Left lobe of liver (tissue), 2 donors: ENCODE measurements at places on chromosomes 6 and 20. TPM values are rescaled to one million over a fixed set of nuclear protein-coding genes. Genes with fewer than 3 reads are reported as not detected.

The SLC17A9 gene
- total RNA-seq: 125 TPM

The NCR2 gene
- total RNA-seq: not detected

The SEMG1 gene
- not detected for total RNA-seq

The LST1 gene
- 10.2 TPM for total RNA-seq

The CST5 gene
- total RNA-seq: not detected

The FAM217A gene
- total RNA-seq: not detected

The BIRC7 gene
- total RNA-seq: not detected

The BICRAL gene
- total RNA-seq: 5.4 TPM

The NMBR gene
- total RNA-seq: not detected

The LPIN3 gene
- 32.2 TPM for total RNA-seq

The PBOV1 gene
- total RNA-seq: not detected

The CCDC170 gene
- 0.45 TPM for total RNA-seq

The RUNX2 gene
- total RNA-seq: 0.15 TPM

The LINC00237 gene
- total RNA-seq: not detected

DNA sequence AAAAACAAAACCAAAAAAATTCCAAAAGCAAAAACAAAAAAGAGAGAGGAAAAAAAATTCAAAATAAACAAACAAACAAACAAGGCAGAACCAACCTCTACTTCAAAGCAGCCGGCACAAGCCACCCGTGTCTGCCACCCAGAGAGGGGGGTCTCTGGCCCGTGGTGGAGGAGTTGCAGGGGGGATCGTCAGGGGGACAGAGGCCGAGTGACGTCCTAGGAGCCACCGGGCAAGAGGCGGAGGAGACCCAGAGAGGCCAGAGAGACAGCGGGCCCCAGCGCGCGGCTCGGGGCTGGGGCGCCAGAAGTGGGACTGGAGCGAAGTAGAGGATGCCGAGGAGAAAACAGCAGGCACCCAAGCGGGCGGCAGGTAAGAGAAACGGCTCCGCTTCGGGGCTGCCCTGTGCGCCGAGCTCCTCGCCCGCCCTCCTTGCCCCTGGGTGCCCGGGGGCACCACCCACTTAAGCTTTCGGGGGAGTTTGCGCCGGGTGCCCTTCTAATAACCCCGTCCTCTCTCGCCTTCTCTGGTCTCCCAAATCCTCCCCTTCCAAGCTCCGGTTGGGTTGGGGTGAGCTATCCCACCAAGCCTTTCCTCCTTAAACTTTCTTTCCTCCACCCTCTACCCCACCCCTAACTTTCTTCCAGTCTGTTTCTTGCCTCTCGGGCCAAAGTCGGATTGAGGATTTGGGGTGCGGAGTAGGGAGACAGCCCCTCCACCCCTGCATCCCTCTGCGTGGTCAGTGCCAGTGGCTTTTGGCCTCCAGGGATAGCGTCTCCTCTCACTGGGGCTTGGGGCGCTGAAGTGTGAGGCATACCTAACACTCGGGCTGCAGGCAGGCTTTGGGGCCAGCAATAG lies 1.0 kb downstream of the TSHZ2 start:
- DNase-seq: peak; percentile 65

DNA sequence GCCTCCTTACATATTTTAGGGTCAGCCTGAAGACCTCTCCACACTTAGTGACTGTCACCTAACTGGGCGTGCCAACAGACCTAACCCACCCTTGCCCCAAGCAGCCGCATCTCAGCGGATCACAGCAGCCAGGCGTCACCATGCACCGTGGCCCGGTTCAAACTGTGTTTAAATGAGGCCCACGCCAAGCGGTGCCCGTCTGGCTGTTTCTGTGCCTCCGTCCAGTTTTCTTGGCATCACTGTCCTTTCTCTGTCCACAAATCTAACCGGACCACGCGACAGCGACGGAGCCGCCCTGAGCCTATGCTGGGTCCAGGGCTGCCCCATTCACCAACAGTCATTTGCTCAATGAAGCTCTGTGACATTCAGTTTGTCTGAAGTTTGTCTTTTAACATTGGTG lies 393.3 kb downstream of the THBS2 start:
- DNase-seq: no peak

GRCh38 chr20:15673206-15673605 lies 900.0 kb downstream of the KIF16B start:
- DNase-seq: no peak

- peak; percentile 44 for DNase-seq
Measured at GRCh38 chr6:94362061-94362864, 942.9 kb upstream of the EPHA7 start.

DNA sequence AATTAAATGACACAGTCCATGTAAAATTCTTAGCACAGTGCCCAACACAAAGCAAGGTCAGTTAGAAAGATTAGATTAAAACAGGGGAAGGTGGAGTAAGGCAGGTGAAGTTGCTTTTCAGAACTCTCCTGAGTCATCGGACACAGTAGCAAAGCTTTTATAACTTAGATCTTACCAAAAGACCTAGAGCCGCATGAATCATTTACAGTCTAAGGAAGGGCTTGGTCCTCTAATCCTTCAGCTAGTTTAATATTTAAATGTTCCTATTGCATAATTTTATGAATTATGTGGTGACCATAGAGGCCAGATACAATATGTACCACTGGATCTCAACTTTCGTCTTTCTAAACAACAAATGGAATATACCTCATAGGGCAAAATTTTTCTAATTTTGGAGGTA lies 202.1 kb upstream of the SNX9 start:
- no peak for DNase-seq

GRCh38 chr6:35385457-35386202 lies 43.3 kb downstream of the PPARD start:
- DNase-seq: no peak

- DNase-seq: no peak
Measured at GRCh38 chr6:106609699-106610098, 19.6 kb downstream of the RTN4IP1 start.

- DNase-seq: no peak
Measured at GRCh38 chr6:27176523-27177484, 70.7 kb upstream of the PRSS16 start.

GRCh38 chr6:87799651-87800050 lies 97.6 kb upstream of the AKIRIN2 start:
- DNase-seq: no peak

GRCh38 chr6:108779536-108780275 lies 68.5 kb upstream of the ARMC2 start:
- no peak for DNase-seq

GRCh38 chr6:7879579-7879978 lies 31.0 kb downstream of the TXNDC5 start:
- no peak for DNase-seq

- no peak for DNase-seq
Measured at GRCh38 chr6:129575378-129576118, 134.4 kb downstream of the ARHGAP18 start.

DNA sequence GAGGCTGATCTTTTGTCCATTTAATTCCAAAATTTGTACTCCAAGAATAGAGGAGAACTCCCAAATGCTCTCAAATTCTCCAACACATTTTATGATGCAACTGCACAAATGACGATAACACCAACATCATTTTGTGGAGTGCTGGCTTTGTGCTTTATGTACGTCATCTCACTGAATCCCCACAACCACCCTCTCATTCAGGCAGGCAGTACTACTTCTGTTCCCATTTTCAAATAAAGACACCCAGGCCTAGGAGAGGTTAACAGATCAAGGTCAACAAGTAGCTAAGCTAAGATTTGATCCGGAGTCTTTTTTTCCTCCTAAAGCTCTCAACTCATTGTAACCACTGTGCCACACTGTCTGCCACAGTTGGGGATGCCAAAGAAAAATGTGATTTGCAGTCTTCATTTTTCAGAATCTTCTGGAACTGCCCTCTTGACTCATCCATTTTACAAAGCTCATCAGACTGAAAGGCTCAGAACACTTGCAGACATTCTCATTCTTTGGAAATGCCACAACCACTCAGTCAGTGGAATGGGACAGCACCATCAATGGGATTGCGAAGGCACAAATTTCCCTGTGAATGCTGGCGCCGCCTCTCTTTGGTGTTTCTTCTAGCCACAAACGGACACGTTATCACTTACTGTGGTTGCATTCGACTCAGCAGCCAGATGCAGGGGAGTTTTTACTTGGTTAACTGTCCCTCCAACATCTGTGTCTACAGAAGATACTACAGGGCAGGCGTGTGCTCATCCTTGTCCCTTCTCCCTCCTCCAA lies 184.4 kb downstream of the GJA10 start:
- DNase-seq: no peak

- no peak for DNase-seq
Measured at GRCh38 chr6:118377711-118378414, 170.2 kb upstream of the PLN start.

DNA sequence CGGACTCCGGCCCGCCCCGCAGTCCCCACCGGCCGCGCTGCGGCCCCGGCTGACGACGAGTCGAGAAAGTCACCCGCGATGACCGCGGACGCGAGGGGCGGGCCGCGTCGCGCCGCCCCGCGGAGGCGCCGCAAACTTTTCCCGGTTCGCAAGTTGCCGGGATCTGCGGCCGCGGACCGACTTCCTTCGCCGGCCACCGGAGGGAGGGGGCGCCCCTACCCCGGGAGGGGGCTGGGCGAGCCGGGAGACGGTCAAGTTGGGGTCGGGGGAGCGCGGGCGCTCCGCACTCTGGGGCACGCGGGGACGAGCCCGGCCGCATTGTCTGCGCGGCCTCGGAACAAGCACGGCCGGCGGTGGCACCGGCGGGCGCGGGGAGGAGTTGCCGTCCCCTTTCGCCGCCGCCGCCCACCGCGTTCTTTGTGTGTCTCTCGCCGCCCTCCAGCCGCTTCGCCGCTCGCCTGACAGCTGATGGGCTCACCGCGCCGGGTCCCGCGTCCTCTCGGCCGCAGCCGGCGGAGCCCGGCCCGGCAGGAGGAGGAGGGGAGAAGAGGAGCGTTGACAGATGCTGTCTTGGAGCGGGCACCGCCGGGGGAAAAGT lies 131.6 kb downstream of the OGFRL1 start:
- peak; percentile 75 for DNase-seq

- no peak for DNase-seq
Measured at GRCh38 chr6:47944846-47945245, 163.0 kb downstream of the OPN5 start.

DNA sequence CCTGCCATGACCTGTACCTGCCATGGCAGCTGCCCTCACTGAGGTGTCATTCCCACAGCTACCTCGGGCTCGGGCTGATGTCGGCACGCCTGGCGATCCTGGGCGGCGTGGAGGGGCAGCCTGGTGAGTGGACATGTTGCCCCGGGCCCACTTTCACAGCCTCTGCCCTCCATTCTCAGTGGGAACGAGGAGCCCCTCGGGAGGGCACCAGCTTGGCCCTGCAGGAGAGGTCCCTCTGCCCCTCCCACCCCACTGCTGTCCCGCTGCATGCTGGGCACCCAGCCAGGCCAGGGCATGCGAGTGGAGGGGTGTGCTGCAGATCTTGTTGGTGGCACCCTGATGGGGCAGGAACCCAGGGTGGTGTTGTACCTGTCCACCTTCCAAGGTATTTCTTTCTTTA lies 23.0 kb downstream of the ENTPD6 start:
- no peak for DNase-seq

DNA sequence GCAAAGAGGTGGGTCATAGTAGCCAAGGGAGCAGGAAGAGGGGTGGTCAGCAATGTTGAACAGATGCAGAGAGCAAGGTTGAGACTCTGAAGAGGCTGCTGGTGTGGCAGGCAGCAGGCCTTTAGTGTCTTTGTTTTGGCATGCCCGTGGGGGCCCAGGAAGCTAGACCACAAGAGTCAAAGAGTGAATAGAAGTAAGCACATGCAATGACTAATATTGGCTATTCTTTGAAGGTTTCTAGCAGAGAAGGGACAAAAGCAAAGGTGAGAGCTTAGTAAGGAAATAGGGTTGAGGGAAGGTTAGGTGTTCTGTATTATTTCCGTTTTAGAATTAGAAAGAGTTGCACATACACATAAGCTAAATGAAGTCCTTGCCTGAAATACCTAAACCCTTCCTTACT lies 18.8 kb downstream of the TDRD6 start:
- no peak for DNase-seq

DNA sequence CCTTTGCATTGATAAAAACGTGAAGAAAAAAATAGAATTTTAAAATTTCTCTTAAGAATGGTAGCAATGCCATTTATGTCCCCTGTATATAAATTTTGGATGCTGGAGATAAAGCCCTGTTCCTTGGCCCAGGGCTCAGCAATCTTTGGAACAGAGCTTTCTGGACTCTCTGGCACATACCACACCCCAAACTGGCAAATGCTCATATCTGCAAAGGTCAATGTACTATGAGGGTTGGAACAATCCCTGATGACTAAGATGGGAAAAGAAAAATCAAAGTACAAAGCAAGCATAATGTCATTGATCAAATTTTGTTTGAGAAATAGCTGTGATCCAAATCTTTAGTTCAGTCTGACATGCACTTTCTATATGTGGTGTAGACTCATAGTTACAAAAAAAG lies 158.1 kb upstream of the HCRTR2 start:
- no peak for DNase-seq

DNA sequence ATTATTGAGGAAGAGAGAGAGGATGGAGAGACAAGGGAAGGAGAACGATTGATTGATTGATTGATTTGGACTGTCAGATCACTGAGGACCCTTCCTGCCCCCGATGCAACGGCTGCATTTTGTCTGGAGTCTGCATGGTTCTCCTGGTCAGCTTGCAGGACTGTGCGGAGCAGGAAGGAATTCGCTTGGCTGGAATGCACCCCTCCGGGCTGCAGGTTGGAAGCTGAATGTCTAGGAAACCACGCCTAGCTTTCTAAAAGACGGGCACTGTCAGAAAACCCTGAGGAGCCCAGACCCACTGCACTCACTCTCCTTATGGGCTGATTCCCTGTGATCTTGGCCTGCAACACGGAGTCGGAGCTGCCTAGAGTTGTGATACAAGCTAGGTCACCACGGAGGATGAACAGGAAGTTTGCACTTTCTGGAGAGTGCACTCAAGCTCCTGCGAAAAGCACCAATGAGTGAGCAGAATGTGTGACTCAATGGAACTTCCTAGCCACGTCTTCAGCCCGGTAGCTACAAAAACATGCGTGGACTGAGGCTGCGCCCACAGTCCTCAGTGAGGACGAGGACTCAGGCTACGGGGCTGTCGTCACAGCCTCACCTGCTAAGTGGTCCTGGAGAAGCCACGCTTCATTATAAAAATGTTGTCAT lies 14.4 kb downstream of the DACT2 start:
- DNase-seq: no peak

GRCh38 chr6:143575440-143575839 lies 63.9 kb upstream of the FUCA2 start:
- peak; percentile 51 for DNase-seq

DNA sequence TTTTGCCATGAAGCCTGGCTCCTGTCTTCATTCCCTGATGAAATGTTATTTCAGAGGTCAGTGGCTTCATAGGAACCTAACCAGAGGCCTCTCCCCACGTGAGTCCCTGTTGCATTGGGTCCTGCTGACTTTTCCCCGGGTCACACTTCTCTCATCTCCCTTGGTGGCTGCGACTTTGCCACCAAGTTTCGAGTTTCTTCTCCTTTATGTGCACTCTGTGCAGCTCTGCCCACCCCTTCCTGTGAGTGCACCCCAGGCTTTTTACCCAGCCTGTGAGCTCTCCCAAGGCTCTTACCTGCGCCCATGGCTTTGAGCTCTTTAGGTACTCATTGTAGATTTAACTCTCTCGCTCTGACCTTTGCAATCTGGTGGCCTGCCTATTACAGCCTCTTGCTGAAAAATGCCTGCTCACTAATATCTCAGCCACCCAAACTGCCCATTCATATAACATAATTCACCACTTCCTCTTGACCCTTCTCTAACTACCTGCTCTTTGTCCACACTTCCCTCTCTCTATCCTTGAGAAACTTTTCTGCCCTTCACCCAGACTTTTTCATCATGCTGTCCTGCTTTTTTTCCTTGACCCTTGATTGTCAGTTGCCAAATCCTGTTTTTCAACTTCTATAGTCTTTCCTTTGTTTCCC lies 105.9 kb downstream of the SASH1 start:
- no peak for DNase-seq
